Stimulated activated CD8-positive, alpha-beta memory T cell treated with anti-CD3 and anti-CD28 coated beads, Interleukin-4, amount 100 ng/mL, for 24 hours (primary cell): ENCODE measurements at places on chromosomes 3 and 15.

DNA sequence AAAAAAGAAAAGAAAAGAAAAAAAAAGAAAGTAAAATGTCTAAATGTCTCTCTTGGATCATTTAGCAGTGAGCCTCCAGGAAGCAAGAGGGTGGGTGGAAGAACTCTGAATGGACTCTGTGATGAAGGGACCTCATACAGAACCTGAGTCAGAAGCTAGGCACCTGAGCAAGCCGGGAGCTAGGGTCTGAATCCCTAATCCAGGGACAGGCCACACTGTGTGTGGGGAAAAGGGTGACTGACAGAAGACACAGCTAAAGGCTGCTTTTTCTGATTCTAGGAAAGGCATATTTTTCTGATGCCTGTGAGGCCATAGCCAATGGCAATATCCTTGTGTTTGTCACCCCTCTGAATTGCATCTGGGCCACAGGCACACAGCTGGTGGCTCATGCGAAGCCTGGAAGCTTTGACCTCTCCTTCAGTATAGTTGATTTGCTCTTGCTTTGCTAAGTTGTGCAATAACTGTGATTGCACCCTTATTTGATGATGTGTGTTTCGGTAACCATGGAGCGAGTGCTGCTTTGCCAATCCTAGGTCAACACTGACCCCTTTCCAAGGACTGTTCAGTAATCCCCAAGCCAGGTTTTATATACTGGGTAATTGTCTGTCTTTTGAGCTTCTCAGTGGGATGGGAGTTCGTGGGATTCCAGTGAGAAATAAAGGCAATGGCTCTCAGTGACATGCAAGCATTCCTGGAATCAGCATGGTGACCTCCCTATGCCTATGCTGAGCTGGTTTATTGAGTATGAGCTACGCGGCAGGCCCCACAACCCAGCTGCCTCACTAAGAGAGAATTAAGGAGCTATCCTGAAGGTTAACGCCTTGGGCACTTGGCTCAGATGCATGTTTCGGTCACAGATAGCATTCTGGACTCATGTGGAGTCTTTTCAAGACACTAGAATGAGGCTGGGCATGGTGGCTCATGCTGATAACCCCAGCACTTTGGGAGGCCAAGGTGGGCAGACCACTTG lies 49.0 kb upstream of the OSBPL11 start:
- no peak for DNase-seq

- DNase-seq: no peak
Measured at GRCh38 chr3:189708375-189708774, 77.2 kb downstream of the TP63 start.

GRCh38 chr3:52434491-52435115 lies 10.3 kb downstream of the SEMA3G start:
- DNase-seq: no peak

DNA sequence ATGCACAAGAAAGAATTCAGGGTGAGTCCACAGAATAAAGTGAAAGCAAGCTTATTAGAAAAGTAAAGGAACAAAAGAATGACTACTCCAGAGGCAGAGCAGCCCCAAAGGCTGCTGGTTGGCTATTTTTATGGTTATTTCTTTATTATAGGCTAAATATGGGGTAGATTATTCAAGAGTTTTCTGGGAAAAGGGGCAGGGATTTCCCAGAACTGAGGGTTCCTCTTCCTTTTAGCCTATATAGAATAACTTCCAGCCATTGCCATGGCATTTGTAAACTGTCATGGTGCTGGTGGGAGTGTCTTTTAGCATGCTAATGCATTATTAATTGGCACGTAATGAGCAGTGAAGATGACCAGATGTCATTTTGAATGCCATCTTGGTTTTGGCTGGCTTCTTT lies 13.6 kb downstream of the GLDN start:
- DNase-seq: no peak

DNA sequence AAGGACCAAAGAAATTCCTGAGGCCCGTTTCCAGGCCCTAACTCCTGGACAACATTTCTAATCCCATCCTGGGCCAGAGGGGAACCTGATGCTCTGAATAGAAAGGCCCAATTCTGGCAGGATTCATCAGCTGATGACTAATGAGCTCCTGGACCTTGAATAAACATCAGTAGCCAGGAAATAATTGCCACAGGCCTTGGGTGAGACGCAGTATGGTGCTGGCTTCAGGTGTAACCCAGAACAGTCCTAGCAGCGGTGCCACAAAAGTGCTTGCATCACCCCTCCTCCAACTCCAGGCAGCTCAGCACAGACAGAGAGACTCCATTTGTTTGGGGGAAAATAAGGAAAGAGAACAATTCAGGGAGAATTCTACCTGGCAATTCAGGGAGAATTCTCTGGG lies 184.7 kb upstream of the POU1F1 start:
- no peak for DNase-seq
